ENCODE measurements at places on chromosomes 7 and 10.

DNA sequence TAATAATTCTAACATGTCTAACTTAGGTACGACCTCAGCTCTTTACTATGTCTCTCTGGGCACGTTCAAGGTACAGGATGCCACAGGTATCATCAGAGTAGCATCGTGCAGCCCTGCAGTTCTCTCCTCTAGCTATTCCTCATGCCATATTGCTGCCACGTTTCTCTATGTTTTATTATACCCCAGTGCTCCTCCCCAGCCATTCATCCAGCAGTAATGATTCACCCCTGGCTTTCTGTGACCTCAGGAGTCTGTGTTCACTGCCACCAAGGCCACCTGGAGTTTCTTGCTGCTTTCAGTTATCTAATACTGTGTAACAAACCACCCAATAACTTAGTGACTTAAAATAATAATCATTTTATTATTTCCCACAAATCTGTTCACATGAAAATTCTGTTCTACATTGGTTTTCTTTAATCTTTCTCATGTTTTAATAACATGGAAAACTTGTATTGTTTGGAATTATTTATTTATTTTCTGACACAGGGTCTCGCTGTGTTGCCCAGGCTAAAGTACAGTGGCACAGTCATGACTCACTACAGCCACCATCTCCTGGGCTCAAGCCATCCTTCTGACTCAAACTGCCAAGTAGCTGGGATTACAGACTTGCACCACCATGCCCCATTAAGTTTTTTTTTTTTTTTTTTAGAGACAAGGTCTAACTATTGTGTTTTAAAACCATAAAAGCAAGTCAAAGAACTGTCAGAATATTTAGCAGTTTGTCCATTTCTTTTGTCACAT is 21.8 kb downstream of the REEP3 start:
- DNase-seq: no peak

- DNase-seq: no peak
Observed at GRCh38 chr10:29470843-29471543, 163.8 kb downstream of the SVIL start.

DNA sequence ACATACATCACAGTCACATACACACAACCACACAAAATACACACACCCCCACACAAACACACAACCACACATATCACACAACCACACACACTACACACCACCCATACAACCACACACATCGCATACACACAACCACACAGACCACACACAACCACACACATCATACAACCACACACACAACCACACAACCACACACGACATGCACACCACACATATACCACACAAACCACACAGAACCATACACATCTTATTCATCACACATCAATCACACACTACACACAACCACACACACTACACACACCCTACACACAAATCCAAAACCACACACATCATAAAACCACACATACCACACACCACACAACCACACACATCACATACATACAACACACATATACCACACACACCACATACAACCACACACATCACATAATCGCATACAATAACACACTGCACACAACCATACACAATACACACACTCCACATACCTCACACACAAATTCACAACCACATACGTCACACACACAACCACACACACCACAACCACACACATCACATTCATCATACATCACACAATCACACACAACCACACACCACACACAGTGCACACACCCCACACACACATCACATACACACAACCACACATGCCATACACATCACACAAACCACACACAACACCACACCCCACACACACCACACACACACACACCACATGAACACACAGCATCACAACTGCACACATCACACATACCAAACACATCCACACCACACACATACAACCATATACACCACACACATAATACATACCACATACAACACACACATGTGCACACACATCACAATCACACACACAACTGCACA is 30.4 kb downstream of the GPRIN2 start:
- DNase-seq: no peak

GRCh38 chr10:103921750-103922195 is 3.8 kb upstream of the STN1 start:
- DNase-seq: no peak

- no peak for DNase-seq
Observed at GRCh38 chr10:132951926-132952325, 9.6 kb upstream of the CFAP46 start.

- no peak for DNase-seq
Observed at GRCh38 chr7:38105874-38106483, 72.1 kb upstream of the STARD3NL start.

DNA sequence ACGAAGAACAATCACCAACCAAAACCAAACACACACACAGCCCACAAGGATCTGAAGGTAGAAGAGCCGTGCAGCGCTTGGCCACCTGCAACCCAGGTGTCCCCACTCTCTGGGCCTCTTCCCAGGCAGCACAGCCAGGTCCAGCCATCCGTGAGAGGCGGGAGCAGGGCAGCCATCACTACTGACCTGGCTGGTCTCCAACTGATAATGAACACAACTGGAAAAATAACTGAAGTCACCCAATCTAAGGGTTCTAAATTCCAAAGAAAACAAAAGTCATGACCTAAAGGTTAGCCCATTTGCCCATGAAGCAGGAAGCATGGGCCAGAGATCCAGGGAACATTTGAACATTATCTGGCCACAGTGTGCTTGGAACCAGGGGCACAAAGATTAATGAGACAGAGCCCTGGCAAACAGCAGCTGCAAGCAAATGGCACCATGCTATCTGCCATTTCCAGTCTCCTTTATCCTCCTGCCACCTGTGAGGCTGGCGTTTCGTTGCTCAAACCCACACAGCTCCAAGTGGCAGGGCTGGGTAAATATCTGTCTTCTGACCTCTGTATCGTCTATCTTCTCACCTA is 207.9 kb downstream of the TNS3 start:
- DNase-seq: no peak

GRCh38 chr10:84908491-84908890 is 580.1 kb downstream of the CCSER2 start:
- no peak for DNase-seq

- no peak for DNase-seq
Observed at GRCh38 chr7:27917774-27918314, 177.9 kb downstream of the TAX1BP1 start.

Measured in activated naive CD4-positive, alpha-beta T cell (primary cell).